Right kidney (tissue), 9 donors: ENCODE measurements at places on chromosomes 1 and 21.
A peak's percentile ranks its signal among the peaks of the same experiment; 100 is the strongest.

DNA sequence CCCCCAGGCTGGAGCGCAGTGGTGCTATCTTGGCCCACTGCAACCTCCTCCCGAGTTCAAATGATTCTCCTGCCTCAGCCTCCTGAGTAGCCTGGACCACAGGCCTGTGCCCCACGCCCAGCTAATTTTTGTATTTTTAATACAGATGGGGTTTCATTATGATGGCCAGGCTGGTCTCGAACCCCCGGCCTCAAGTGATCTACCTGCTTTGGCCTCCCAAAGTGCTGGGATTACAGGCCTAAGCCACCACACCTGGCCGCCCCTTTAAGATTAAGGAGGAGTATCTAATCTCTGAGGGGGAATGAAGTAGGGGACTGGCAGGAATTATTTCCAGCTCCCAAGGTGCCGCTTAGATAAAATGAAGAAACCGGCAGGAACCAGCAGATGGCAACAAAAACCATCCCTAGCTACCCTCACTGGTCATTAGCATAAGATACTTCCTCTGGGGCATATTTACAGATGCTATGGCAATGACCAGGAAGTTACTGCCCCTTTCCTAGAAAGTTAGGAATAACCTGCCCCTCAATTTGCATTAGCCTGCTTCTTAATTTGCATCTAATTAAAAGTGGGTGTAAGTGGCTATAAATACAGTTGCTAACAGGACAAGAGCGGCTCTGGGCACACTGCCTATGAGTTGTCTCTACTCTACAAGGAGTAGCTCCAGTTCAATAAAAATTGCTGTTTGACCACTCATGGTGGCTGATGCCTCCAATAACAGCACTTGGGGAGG lies 7.1 kb upstream of the NSUN4 start:
- DNase-seq, result peak; percentile 13

DNA sequence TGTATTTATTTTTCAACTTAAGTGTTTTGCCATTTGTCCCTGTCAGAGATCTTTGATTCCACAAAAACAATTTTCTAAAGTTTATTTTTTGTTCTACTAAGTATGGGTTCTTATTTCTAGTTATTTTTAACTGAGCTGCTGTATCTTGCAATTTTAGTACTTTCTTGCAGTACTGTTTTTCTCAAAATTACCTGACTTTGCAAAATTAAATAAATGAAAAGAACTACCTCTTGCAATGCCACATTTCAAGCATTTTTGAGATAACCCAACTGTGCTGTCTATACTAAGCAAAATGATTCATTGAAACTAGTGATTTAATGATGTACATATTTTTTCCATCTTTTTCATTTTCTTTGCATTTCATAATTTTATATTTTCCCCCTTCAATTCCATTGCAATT lies 71.5 kb upstream of the ADGRL2 start:
- no peak for DNase-seq

- no peak for DNase-seq
Measured at GRCh38 chr1:180504186-180504585, 1.8 kb upstream of the ACBD6 start.

DNA sequence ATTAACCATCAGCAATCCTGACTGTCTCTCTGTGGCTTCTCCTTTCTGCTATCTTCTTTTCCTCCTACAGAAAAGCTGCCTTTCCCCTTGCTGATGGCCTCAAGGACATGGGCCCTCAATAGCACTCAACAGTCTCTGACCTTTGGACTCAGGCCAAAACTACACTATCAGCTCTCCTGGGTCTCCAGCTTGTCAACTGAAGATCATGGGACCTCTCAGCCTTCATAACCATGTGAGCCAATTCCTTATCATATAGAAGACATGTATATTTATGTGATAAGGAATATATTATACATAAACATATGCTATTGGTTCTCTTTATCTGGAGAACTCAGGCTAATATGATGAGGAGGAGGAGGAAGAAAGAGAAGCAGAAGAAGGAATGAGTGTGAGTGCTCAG lies 91.8 kb upstream of the GJB5 start:
- no peak for DNase-seq

- DNase-seq, result no peak
Measured at GRCh38 chr1:43205671-43206070, 33.5 kb downstream of the CFAP57 start.

DNA sequence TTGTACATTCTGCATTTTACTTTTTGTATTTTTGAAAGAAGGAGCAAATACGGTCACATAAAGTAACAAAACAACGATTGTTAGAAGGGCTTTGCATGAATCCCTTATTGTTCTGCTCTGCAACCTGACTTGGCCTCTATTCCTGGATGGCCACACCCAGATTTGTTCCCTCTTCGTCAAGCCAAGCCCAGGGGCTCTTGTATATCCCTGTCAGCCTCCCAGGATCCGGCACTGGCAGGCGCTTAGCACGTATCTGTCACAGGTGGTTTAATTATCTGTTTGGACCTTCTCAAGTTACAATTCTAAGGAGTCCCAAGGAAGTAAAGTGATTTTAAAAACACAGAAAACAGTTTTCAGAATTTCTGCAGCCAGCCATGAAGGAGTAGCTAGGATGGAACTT lies 28.0 kb downstream of the CRYAA start:
- no peak for DNase-seq

- DNase-seq, result no peak
Measured at GRCh38 chr1:52552236-52552504, 722 bp downstream of the TUT4 start.

- no peak for DNase-seq
Measured at GRCh38 chr1:95096218-95096841, 20.8 kb upstream of the TLCD4 start.

DNA sequence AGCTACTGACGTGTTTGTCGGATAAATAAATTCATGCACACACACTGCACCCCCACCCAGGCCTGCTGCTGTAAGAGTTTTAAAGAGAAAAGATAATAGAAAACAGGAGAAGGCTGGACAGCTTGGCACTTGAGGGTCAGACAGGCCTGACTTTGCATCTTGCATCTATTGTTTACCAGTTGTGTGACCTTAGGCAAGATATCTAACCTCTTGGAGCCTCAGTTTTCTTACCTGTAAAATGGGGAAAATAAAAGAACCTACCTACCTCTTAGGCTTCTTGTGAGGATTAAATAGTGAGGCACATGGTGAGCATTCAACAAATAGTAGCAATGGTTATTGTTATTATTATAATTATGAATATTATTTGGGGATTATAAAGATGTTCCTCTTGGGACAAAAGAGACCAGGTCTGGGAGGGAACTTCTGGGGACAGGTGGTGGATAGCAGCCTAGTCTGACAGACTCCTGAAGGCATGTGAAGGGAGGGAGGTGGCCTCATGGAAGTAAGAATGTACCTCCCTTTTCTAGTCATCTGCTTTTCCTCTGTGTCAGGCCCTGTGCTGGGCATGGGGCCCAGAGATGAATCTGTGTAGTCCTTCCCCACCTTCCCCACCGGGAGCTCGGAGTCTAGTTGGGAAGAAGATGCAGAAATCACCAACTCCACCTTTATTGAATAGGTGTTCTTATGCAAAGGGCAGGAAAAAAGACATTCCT lies 18.3 kb upstream of the EPB41 start:
- DNase-seq, result no peak

GRCh38 chr1:205970486-205970885 lies 27.2 kb upstream of the SLC26A9 start:
- no peak for DNase-seq

GRCh38 chr21:27212441-27212840 lies 245.6 kb upstream of the ADAMTS5 start:
- no peak for DNase-seq

DNA sequence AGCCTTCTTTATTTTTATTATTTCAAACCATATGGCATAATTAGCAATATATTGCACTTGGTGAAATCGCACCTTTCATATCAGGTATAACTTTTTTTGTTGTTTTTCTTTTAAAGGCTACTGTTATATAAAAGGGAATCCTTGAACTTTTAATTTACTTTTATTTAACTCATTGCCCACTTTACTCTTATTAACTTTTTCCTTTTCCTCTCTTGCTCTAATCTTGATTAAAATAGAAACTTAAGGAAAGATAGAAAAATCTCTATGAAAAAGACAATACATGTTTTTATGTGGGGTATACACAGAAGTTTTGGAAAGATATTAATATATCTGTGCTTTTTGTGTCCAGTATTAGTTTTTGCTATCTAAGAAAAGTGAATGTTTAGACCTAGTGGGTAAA lies 805.8 kb downstream of the USP25 start:
- DNase-seq, result no peak

GRCh38 chr1:56948403-56949023 lies 17.3 kb downstream of the C8B start:
- no peak for DNase-seq

GRCh38 chr1:40308036-40308727 lies 8.9 kb downstream of the COL9A2 start:
- no peak for DNase-seq

DNA sequence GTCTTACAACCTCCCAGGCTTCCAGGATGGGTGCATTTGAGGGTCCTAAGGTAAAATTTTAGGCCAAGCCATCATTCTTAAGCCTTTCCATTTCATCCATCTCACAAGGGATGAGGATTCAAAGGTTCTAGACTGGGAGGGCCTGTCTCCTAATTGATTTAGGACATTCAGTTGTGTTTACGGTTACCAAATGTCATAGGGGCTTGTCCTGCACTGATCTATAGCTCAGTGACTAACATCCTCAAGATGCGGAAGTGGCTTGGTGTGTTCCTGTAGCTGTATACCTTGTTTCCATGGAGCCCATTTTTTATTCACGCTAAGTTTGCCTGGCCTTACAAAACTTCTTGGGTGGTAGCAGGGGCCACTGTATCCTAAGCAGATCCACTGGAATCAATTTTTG lies 52.8 kb downstream of the DUSP10 start:
- DNase-seq, result no peak

GRCh38 chr1:66271904-66272254 lies 262.1 kb upstream of the SGIP1 start:
- peak; percentile 34 for DNase-seq

GRCh38 chr21:16815243-16815642 lies 697.6 kb upstream of the CXADR start:
- DNase-seq, result peak; percentile 2

- DNase-seq, result no peak
Measured at GRCh38 chr21:35602811-35603362, 457.4 kb downstream of the SETD4 start.

- DNase-seq, result no peak
Measured at GRCh38 chr1:111141245-111142220, 1.5 kb downstream of the CEPT1 start.

DNA sequence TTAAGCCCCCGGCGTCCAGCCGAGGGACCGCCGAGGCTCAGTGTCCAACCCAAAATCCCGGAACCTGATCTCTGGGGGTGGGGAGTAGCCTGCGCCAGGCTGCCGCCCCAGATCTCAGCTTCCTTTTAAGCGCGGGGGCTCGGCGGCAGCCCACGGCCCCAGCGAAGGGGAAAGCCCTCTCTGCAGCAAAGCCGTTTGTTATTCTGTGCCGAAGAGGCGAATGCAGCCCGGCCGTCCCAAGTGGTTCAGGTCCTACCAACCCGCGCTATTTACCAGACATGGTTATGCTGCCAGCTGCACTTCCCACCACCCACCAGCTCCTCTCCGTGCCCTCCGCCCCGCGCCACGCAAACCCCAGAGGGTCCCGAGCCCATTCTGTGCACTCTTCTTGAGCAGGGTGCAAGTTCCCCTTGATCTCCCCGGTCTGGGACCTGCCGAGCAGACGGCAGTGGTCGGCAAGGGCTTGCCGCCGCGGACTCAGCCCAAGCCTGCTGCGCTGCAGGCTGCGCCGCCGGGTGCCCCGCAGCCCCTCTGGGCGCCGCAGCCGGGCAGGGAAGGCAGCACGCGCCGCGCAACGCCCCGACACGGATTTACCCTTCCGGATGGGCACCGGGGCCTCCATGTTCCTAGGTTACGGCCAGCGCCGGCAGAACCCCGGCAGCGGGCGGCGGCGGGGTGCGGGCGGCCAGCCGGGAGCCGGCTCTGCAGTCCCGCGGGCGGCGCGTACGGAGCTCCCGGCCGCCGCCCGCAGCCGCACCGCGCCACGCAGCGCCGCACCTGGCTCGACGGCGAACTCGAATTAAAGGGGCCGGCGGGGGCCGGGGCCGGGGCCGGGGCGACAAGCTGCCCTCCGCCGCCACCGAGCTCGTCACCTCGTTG lies 738 bp upstream of the KCNA2 start:
- peak; percentile 74 for DNase-seq

DNA sequence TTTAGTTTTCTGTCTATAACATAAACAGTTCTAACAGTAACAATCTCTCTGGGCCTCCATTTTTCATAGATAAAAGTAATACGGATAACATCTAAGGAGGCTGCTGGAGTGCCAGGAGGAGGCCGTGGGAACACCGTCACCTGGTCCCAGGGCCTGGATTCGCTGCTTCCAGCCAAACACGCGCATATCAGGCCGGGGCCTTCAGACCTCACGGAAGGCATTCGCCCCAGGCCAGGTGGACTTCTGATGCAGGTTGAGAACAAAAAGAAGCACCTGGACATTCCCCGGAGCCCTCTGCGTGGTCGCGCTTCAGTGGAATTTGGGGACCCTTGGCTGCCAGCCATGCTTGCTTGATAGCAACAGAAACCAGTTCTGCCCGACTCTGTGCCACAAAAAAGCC lies 113.1 kb upstream of the GUCA2B start:
- DNase-seq, result no peak

DNA sequence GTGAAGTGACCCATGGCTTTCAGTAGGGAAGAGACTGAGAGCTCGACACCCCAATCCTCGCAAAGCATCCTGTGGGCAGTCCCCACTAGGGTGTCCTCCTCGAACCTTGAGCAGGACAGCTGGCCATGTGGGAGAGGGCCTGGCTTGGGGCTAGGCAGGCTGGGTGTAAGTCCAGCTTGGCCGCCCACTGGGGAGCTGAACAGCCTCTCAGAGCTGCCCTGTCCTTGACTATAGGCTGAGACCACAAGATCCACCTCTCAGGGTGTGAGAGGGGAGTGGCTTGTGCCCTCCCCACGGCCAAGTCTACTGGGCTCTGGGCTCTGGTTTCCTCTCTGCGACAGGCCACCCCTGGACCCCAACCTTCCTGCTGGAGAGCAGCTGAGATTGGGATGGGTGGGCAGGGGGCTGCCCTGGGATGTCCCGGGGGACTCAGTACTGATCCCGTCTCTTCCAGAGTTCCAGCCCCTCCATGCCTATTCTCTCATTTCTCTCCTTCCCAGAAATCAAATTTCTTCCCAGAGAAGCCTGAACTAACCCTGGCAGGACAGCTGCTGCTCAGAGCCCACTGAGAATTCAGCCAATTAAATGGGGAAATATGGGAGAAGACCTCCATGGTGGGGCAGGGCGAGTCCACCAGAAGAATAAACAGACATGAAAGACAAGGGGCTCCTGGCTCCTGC lies 282.9 kb downstream of the PTPRU start:
- no peak for DNase-seq

DNA sequence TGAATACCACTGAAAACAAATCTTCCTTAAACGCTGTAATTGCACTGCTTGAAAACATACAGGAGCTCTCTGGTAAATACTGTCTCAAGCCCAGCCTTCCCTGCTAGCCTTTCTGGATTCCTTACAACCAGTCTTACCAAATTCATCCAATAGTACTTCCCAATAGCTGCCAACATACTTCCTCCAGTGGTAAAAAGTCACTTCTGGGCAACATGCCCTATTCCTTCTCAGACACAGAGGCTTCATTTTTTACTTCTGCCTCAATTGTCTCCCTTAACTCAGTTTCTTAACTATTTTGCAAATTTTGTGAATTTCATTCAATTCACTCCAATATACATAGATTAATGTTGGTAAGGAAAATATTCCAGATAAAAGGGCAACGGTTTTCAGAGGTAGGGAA lies 166.3 kb downstream of the TBX15 start:
- DNase-seq, result no peak
